Thoracic aorta (tissue), 2 donors: ENCODE measurements at places on chromosomes 6 and 20.

- DNase-seq, result no peak
These were observed 14.3 kb upstream of the EPM2A start for GRCh38 chr6:145749632-145750031.

DNA sequence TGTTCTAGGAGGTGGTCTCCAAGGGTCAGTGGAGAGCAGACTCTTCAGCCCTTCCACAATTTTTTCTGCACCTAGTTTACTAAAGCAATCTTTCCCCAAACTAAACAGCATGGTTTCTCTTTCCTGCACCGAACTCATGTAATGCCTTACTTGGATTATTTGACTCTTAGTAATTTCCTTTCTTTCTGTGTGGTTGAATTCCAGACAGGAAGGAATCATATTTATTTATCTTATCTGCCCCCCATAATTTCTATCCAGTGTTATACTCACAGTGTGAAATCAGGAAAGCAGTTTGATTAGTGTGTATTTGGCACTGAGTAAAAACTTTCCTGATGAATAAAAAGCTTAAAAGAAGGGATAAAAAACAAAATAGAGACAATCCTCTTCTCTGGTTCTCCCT, 140.3 kb upstream of the STMND1 start:
- no peak for DNase-seq

- no peak for DNase-seq
These were observed 43.5 kb upstream of the PCMTD2 start for GRCh38 chr20:64211874-64212658.

DNA sequence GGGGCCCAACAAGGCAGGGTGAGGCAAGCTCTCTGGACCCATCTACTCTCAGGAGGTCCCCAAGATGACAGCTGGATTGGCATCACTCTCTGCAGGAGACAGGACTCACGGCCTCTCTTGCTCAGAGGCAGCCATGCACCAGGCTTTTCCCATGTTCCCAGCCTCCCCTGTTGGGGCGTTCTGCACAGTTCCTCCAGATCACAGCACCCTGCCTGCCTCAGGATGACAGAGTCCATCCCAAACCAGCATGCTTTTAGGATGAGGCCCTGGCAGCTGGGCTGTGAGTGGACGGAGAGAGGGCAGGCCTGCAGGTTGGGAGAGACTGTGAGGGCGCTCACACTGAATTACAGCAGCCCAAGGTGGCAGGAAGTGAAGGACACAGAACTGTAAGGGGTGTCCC, 143.2 kb upstream of the MLN start:
- no peak for DNase-seq

DNA sequence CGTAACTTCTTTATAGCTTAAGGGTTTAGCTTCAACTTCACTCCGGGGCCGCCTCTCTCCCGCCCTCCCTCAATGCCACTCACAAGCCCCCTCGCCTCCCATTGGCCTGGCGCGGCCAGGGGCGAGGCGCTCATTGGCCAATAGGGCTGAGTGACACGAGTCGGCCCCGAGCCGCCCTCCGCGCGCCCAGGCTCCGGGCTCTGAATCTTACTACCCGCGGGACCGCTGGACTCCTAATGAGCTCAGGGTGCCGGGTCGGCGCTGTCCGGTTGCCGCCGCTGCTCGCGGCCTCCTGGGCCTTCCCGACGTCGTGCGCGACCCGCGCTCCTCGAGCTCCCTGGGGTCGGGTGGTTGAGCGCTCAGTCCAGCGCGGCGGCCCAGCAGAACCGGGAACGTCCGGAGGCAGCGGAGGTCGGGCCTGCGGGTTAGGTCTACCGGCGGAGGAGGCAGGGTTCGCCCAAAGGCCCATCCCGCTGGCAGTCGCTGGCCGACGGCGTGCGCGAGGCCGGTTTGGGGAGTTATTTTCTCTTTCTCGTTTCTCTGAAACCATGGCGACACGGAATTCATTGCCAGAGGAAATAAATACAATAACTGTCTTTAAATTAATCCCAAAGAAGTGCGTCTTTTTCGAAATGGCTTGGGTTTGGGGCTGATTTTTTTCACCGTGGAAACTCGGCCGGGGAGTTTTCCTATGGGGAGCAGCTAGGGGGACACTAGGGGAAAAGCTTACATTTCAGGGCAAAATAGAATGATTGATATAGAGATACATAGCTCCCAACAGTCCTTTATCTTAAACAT, at the start of gene SIM1:
Gene SIM1, minus strand, starts transcription at position 19 of the 798 bp plus-strand sequence. CDS start 1,453 bp downstream, outside the sequence.
- DNase-seq, result no peak

DNA sequence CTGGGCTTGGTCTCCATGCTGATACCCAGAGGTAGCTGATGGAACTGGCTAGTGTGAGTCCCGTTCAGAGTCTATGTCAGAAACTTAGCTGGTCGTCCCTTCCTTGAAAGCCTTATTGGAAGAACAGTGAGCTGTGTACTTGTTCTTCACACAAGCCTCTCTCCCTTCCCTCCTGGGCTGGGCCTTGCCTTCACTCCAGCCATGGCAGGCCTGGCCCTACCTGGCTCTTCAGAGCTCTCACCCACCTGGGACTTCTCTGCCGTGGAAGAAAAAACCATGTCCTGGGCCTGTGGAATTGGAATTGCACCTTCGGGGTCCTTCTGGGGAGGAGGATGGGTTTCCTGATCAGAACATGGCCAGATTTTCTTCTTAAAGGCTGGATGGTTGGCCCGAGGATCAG, 20.3 kb upstream of the ZNF831 start:
- no peak for DNase-seq

GRCh38 chr20:58945965-58946631, 35.0 kb upstream of the NELFCD start:
- no peak for DNase-seq

DNA sequence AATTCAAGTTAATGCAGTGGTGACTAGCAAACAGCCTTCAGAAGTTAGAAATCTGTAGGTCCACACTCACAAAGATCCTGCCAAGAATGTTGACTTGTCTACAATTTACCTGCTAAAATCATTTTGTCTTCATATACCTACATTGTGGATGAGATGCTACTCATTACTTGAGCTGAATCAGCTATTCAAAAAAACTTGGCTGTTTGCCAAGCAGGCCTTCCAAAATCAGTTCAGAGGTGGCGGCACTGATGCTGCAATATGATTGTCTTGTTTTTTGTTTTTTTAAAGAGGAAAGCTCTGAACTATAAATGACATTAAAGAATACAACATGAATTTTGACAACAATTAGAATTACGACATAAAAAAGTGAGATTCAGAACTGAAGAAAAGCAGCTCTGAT, 354.7 kb upstream of the KHDRBS2 start:
- no peak for DNase-seq
